CD4-positive, alpha-beta T cell treated with Interferon alpha-2 for 1 hour (primary cell): ENCODE measurements at places on chromosomes 7 and 10.

DNA sequence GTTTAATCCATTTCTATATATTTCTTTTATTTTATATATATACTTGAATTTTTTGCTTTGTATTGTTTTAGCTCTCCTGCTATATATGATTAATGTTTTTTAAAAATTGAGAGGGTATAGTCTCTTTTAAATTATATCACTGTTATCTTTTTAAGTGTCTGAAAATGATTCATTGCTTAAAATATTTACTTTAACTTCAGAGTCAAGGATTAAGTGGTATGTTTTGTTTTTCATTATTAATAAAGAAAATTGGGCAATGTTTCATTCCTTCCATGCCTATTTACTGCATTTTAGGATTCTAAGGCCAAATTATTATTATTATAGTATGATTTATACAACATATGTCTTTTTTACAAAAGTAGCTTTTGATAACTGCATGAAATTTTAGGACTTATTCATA lies 67.2 kb upstream of the THSD7A start:
- DNase-seq = no peak

GRCh38 chr10:70317272-70317942 lies 33.6 kb upstream of the NPFFR1 start:
- DNase-seq = no peak

- no peak for DNase-seq
Observed at GRCh38 chr10:86113044-86113443, 253.6 kb downstream of the GRID1 start.

GRCh38 chr10:101768791-101769170 lies 7.1 kb downstream of the FGF8 start:
- DNase-seq = no peak

DNA sequence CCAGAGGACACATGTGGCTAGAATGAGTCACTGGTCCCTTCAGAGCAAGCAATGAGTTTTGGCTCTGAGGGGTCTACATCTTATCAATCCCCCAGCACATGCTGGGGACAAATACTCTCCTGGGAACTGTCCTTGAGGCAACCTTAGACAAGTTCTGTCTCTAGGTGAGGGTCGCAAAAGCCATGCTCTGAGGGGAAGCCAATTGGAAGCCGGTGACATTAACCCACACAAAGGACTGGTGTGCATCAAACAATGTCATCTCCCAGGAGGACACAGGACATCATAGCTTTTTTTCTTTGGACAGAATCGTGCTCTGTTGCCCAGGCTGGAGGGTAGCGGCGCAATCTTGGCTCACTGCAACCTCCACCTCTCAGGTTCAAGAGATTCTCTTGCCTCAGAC lies 111.6 kb upstream of the ZNF722 start:
- no peak for DNase-seq

DNA sequence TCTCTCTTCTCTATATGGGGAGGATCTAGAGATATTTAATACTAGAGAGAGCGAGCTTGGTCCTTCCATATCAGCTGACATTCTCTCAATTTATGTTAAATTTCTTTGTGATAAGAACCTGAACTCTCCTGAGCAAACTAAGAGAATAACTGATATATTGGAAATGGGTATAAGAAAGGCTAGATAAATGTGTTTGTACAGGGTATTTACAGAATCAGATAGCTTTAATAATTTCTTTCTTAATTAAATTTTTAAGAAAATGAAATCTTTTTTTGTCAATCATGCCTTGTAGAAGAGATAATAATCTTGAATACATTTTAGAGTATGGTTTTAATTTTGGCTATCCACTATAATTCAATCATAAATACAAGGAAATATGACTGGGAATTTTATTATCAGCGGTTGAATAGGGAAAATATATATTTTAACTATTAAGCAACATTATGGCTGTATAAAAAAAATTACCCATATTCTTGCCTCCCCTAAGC lies 58.7 kb downstream of the ANKIB1 start:
- no peak for DNase-seq

- DNase-seq = no peak
Observed at GRCh38 chr7:540997-541396, 21.4 kb upstream of the PDGFA start.

DNA sequence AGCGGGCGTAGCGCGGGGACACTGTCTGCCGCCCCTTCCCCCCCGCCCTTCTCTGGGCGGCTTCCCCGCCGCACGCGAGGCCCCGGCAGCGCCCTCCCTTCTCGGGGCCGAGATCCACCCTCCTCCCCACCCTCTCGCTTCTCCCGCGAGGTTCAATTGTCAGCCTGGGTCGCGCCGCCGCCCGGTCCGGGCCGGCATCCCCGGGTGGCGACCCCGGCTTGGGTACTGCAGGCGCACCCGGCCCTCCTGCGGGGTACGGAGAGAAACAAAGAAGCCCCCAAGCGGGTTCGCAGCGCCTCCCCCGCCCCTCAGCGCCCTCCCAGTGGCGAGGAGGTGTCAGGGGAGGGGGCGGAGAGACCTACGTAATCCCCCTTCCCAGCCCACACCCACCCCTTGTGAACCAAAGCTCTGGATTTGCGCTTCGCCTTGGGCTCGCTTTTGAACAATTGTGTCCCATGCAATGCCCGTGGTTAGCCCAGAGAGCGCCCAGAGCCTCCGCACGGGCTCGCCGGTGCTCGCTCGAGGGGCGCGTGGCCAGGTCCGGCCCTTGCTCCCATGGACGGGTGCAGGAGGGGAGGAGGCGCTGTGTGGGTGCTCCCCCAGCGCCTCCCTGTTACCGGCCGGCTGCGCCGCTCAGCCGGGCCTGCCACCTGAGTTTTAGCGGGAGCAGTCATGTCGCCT lies 634 bp downstream of the HECW1 start:
- DNase-seq = no peak

- DNase-seq = no peak
Observed at GRCh38 chr10:68135922-68136792, 26.9 kb downstream of the MYPN start.

GRCh38 chr10:88028072-88028471 lies 164.6 kb downstream of the PTEN start:
- no peak for DNase-seq

- no peak for DNase-seq
Observed at GRCh38 chr7:55065511-55066229, 46.9 kb downstream of the EGFR start.

DNA sequence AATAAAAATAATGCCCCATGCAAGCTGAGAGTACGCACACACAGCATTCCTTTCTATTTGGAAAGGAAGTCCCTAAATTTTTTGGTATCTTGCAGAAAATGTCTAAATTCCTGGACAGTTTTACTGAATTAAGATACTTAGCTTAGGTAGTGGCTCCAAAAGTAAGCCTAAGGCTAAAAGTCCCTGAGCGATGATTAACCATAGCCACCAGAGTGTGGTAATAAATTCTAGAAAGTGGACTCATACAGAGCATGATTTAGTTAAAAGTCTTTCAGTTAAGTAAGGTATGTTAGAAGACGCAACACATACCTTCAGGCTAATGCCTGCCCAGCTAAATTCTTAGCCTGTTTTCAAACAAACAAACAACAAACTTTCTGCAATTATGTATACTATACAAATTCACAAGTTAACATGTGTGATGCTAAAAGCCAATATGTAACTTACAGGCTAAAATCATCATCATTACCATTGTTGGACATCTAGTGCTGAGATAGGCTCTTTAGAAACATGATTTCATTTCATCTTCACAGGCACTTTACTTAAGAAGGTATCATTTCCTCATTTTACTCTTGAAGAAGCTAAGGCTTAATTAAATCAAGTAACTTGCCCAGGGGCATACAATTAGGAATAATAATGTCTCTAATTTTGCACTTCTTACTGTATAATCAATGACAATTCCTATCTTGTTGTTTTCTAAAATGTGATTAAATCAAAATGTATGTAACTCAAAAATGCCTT lies 261.4 kb upstream of the YAE1 start:
- DNase-seq = no peak

DNA sequence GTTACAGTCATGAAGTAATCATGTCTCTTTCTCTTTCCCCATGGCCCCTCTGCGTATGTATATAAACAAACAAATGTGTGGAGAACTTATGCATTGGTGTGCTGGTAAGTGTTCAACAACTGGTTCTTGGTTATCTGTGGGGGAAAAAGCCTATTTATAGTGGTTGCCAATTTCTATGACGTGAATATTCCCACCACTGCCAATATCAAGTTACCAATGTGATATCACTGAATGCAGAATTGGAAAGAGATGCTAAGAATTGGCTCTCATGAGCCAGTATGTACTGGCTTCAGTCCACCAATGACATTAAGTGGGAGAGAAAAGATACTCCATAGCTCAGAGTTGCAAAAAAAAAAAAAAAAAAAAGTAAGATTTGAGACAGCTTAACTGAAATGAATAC lies 399.7 kb downstream of the REEP3 start:
- DNase-seq = no peak

GRCh38 chr7:32905175-32905662 lies 13.7 kb upstream of the KBTBD2 start:
- peak; percentile 96 for DNase-seq

DNA sequence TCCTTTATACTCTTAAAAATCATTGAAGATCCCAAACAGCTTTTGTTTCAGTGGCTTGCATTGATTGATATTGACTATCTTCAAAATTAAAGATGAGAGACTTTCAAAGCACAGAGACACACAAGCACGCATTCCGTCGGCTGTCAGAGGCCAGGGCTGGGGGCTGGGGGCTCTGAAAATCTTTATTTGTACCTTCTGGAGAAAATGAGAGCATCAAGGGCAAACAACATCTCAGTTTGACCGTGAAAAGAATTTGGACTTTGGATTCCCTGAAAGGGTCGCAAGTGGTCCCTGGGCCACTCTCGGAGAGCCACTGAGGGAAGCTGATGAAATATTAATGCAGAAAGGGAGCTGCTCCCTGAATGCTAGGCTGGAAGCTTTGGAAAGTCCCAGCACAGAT lies 96.4 kb downstream of the CHST15 start:
- DNase-seq = no peak

DNA sequence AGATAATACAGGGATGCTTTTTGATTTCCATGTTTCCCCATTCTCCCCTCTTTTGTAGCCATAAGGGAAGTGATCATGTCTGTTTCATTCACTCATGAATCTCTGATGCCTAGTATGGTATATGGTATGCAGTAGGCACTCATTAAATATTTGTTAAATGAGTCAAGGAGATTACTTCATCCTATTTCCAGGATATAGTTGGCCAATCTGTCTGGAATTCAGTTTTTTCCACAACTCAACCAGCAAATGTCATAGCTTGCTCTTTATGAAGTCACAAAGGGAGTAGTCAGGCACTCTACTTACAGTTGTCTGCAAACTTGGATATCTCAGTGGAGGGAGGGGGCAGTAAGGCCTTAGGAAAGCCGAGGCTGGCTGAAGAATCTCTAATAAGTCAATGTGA lies 853.6 kb downstream of the LRMDA start:
- no peak for DNase-seq

GRCh38 chr10:10270126-10271050 lies 747.3 kb upstream of the CELF2 start:
- no peak for DNase-seq

GRCh38 chr10:77247031-77247990 lies 390.3 kb downstream of the KCNMA1 start:
- no peak for DNase-seq

- DNase-seq = no peak
Observed at GRCh38 chr7:121275204-121275603, 53.6 kb upstream of the WNT16 start.

GRCh38 chr10:84412482-84412881 lies 84.1 kb downstream of the CCSER2 start:
- no peak for DNase-seq

GRCh38 chr7:127447326-127447945 lies 54.9 kb upstream of the ZNF800 start:
- peak; percentile 80 for DNase-seq

DNA sequence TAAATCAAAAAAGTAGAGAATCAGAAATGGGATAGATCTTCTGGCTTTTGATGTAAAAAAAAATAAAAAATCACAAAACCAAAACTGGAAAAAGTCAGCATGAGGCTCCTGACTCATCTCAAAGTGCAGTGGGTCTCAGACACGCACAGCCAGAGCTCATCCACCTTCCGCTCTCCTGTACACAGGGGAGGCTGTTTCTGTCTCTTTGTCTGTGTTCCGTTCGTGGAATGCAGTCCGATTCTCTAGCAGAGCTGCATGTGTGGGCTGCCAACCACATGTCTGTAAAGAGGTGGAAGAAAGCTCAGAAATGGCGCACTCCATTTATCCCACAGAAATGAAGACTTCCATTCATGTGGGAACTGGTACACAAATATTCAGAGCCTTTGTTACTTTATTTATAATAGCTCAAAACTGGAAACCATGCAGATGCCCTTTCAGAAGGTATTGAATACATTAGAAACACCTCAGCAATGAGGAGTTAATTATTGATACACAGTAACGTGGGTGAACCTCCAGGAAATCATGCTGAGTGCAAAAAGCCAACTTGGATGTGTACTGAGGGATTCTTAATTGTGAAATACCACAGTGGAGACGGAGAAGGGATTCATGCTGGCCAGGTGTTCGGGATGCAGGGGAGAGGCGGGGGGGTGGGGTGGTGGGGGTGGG lies 123.3 kb downstream of the TRRAP start:
- no peak for DNase-seq

- DNase-seq = no peak
Observed at GRCh38 chr10:43878386-43878785, 229.7 kb upstream of the ZNF32 start.

GRCh38 chr10:77358656-77359055 lies 279.0 kb downstream of the KCNMA1 start:
- DNase-seq = no peak

- DNase-seq = no peak
Observed at GRCh38 chr7:41292487-41292886, 410.4 kb downstream of the INHBA start.

GRCh38 chr10:51228714-51229100 lies 154.4 kb downstream of the PRKG1 start:
- DNase-seq = no peak

DNA sequence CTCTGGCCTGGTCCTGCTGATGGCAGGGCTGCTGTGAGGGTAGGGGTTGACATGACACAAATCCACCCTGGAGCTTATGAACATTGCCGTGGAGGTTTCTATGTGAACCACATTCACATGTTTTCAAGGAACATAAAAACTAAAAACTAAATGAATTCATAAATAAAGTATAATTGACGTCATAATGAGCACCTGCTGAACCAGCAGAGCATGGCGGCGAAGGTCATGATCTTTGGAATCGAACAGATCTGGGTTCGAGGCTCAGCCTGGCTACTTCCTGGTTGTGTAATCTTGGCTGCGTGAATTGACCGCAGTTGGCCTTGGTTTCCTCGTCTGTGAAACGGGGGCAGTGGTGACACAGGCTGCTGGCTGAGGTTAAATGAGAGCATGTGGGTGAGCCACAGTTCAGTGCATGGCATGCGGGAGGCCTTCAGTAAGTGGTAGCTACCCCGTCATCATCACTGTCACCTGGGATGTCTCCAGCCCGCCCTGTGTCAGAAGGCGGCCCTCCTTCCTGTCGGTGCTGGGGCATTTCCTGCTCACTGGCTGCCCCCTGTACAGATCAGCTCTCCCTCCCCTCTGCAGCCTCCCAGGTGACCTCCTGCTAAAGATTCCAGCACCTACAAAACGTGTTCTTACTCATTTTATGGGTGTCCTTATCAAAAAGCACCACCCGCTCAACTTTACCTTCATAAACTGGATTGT lies 190.3 kb upstream of the SHH start:
- DNase-seq = no peak

GRCh38 chr7:116588225-116588624 lies 63.4 kb downstream of the CAV1 start:
- DNase-seq = no peak

- DNase-seq = peak; percentile 86
Observed at GRCh38 chr10:117174439-117175214, 22.7 kb upstream of the KCNK18 start.

GRCh38 chr7:157474685-157475084 lies 137.9 kb downstream of the DNAJB6 start:
- DNase-seq = no peak

- no peak for DNase-seq
Observed at GRCh38 chr10:72790216-72790990, 98.5 kb downstream of the MCU start.
